ENCODE measurements at places on chromosomes 3 and 15. TPM values are rescaled to one million over a fixed set of nuclear protein-coding genes. Genes with fewer than 3 reads are reported as not detected.

The CLEC3B gene
- 96.9 TPM for total RNA-seq

The ZBTB20 gene
- 128 TPM for total RNA-seq

The GYG1 gene
- total RNA-seq = 91.7 TPM

DNA sequence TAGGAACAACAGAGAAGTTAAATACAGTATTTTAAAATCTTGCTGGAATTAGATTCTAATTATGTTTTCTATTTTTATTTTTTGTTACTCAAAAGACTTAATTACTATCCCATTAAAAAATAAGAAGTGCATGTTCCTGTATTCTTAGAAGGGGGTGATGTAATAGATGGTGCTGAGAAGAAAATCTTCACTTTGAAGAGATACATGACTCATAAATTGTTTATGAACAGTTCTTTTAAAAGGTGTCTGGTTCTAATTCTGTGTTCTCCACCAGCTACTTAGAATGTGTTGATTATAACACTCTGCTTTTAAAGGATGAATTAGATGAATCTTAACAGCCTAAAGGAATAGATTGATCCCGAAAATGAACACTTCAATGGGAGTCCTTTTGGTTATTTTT, 8.2 kb downstream of the RCN2 start:
- DNase-seq = no peak

- no peak for DNase-seq
Measured at GRCh38 chr3:184066211-184066610, 13.4 kb downstream of the HTR3C start.

GRCh38 chr3:32602206-32602605, 31.5 kb upstream of the DYNC1LI1 start:
- no peak for DNase-seq

DNA sequence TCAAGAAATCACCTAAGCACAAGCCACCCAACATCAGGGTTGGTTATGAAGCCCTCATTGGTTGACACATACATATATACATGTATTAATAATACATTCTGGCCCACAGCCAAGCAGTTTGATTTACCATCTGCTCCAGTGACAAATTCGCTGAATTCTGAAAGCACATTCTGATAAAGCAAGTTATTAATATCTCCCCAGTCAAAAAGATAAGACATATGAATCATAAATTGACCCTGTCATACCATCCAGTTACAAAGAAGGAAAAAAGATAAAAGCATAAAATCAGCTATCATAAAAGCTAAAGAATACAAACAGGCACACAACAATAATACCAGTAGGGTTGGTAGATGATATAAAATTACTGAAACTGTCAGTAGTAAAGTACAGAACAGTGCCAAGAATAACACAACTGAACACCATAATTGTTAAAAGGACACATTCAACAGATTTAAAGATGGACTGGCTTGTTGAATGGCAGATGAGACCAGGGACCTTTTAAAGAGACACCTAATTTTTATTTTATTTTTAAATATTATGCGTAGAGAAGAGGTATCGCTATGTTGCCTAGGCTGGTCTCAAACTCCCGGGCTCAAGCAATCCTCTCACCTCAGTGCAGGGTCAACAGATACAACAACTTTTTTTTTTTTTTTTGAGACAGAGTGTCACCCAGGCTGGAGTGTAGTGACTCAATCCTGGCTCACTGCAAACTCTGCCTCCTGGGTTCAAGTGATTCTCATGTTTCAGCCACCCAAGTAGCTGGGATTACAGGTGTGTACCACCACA, 7.7 kb downstream of the SNX4 start:
- no peak for DNase-seq

Data from aorta (tissue), 5 donors.